CD4-positive, CD25-positive, alpha-beta regulatory T cell (primary cell): ENCODE measurements at places on chromosomes 6 and 20.

DNA sequence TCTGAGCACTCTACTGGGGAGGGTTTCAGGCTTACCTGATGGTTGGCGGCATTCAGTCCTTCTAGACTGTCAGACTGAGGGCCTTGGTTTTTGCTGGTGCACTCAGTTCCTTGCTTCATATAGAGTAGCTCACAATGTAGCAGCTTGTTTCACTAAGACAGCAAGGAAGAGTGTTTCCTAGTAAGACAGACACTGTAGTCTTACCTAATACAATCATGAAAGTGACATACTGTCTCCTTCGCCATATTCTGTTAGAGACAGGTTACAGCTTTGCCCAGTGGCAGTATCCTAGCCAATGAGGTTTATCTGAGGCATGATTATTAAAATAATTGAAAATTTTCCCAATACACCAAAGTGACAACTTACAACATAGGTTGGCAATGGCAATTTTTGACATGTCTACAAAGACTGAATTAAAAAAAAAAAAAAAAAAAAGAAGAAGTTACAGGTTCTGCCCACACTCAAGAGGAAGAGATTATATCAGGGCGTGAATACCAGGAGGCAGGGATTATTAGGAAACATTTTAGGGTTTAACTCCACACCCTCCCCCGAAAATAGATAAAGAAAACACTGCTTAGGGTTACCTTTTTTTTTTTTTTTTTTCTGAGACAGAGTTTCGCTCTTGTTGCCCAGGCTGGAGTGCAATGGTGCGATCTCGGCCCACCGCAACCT is 66.8 kb downstream of the SCAND1 start:
- DNase-seq, result no peak

- peak; percentile 48 for DNase-seq
Observed at GRCh38 chr6:16511040-16511660, 250.1 kb downstream of the ATXN1 start.

DNA sequence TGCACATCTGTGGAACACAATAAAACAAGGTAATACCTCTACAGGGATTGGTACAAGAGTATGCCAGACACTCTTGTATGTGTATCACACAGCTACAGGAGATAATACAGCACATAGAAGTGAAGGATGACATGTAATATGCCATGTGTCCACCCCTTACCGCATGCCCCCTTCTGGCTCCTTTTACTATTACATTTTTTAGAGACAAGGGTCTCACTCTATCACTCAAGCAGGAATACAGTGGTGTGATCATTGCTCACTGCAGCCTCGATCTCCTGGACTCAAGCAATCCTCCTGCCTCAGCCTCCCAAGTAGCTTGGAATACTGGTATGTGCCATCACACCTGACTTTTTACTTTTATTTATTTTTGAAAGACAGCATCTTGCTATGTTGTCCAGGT is 4.2 kb upstream of the NCR3 start:
- DNase-seq, result peak; percentile 87

DNA sequence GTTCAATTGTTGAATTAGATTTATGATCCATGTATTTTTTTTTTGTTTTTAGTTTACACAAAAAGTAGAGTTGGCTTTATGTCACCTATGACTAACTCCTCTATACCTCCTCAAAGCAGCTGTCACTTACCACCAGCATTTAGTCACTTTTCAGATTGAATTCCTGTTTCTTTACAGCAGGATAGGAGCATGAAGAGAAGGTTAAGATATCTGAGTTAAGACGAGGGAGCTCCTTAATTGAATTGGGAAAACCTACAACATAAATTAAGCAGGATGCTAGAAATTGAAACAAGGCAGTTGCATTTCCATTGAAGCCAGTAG is 237.2 kb downstream of the FARS2 start:
- no peak for DNase-seq

DNA sequence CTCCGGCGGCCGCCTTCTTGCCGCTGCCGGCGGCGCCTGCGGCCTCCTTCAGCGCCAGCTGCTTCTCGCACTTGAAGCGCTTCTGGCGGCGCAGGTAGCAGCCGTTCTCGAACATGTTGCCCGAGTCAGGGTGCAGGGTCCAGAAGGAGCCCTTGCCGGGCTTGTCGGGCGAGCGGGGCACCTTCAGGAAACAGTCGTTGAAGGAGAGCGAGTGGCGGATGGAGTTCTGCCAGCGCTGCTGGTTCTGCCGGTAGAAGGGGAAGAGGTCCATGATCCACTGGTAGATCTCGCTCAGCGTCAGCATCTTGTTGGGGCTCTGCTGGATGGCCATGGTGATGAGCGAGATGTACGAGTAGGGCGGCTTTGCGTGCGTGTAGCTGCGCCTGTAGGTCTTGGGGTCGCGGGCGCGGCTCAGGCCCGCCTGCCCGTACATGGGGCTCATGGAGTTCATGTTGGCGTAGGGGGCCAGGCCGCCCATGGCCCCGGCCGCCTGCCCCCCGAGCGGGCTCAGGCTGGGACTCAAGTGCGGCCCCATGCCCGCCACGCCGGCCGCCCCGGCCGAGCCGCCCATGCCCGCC is 1.9 kb downstream of the FOXA2 start:
- DNase-seq, result no peak

DNA sequence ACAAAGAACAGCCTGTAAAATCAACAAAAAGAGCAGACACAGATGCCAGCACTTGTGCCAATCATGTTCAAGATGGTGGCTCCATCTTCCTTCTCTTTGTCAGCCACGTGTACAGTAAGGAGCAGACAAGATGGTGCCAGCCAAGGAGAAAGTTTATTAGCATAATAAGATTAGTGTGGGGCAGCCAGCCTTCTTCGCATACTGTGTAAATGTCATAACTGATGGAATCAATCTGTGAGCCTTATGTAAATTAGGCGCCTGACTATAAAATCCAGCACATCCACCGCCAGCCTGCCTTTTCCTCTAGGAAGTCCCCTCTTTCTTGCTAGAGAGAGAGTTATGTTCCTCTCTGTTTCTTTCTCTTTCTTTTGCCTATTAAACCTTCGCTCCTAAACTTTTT is 99.7 kb upstream of the RALGAPA2 start:
- no peak for DNase-seq

DNA sequence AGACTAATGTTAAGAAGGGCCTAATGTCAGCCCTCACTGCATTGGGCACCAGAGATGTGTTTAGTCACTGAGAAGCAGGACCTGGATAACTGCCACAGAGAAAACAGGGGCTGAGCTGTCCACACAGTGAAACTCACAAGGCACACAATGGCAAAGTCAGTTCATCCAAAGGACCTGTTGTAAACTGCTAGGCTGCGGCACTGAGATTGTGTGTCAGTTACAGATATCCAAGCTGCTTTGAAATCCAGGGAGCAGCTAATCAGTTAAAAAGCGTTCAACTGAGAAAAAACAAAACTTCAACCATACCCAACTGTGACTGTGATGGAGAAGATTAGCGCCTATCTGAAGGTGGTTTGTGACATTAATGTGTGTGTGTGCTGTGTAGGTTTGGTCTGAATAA is 27.8 kb upstream of the TMEM14A start:
- no peak for DNase-seq

- peak; percentile 65 for DNase-seq
Observed at GRCh38 chr6:28896505-28897368, 27.0 kb downstream of the TRIM27 start.

- no peak for DNase-seq
Observed at GRCh38 chr20:39853050-39853449, 836.0 kb downstream of the MAFB start.

DNA sequence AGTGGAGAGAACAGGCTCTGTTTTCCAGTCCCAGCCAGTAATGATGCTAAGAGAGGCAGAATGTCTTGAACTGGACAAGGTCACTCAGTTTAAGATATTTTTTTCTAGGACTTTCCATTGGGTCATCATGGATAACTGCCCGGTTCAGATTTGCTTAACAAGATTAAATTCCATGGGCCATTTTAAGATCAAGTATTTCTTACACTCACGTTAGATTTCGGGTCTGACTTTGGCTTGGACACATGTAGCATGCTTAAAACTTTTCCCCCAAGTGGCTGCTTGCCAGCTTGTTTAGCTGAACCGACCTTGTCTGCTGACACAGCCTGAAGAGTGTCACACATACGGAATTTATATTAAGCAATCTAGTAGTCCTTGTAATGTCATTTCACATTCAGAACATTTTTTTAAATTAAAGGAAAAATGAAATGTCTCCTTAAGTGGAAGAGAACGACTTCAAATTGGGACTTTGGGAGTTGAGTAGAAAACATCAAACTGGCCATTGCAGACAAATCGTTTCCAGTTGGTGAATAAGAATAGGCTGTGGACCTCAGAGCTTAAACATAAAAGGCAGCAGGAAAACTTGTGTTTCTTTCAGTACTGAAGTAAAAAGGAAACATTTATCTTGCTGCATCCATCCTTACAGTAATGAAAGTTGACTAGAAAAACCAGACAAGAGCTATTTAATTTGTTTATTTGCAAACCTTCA is 29.0 kb downstream of the ARMC2 start:
- no peak for DNase-seq

- DNase-seq, result no peak
Observed at GRCh38 chr6:165820934-165821333, 157.9 kb upstream of the PDE10A start.

DNA sequence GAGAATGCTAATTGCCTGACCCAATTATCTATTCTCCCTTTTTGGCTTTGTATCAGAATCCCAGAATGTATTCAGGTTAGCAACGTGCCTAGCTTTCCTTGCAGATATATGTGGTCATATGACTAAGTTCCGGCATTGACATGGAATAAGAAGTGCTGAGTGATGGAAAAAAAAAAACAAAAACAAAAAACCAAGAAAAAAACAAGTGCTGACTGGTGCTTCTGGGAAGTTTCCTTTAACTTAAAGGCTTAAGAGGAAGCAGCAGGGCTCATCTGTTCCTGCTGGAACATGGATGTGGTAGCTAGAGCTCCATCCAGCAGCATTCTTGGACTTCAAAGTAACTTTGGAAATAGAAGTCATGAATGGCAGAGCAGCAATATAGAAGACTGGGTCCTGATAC is 10.4 kb upstream of the RPF2 start:
- DNase-seq, result no peak

- DNase-seq, result no peak
Observed at GRCh38 chr20:23658989-23659609, 21.3 kb upstream of the CST3 start.

- no peak for DNase-seq
Observed at GRCh38 chr6:723540-723939, 30.6 kb upstream of the EXOC2 start.

DNA sequence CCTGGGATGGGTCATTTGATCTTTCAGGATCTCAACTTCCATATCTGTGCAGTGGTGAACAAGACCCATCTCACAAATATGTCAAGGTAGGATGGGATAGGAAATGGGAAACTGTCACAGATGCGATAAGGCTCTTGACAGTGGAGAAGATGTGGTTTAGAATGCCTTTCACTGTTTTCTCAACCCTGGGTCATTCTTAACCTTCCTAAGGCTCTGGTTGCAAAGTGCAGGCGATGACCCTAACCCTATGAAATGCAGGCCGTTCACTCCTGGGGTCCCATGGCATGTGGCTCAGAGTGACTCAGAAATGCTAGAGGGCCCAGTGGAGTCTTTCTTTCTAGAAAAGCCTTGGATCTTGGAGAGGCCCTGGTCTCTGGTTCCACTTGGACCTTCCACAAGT is 61.7 kb downstream of the FOXA2 start:
- no peak for DNase-seq

- no peak for DNase-seq
Observed at GRCh38 chr6:17719323-17720041, 12.8 kb upstream of the NUP153 start.
